ENCODE measurements at places on chromosomes 11 and 22.

DNA sequence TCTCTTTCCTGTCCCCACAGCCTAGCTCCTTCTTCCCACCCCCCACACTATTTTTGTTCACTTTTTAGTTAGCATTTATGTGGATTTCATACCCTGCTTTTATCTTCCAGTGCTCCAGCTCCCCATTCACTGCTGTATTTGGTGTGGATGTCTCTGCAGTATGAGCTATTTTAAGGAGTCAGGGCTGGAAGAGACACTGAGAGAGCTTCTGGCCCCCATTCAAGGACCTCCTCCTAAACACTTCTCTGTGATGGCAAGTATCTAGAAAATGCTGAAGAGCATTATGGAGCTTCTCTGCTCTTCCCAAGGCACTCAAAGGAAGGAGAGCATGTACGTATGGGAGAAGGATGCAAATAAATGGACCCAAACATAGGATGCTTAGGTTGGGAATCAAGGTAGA is 79.5 kb downstream of the RAB30 start:
- no peak for DNase-seq

GRCh38 chr22:32706149-32706548 is 95.4 kb upstream of the TIMP3 start:
- no peak for DNase-seq

GRCh38 chr22:20268279-20269012 is at the start of gene RTN4R:
Gene RTN4R, minus strand, starts transcription at chr22:20268318. Its CDS starts 226 bp downstream, at chr22:20268092.
- no peak for DNase-seq

DNA sequence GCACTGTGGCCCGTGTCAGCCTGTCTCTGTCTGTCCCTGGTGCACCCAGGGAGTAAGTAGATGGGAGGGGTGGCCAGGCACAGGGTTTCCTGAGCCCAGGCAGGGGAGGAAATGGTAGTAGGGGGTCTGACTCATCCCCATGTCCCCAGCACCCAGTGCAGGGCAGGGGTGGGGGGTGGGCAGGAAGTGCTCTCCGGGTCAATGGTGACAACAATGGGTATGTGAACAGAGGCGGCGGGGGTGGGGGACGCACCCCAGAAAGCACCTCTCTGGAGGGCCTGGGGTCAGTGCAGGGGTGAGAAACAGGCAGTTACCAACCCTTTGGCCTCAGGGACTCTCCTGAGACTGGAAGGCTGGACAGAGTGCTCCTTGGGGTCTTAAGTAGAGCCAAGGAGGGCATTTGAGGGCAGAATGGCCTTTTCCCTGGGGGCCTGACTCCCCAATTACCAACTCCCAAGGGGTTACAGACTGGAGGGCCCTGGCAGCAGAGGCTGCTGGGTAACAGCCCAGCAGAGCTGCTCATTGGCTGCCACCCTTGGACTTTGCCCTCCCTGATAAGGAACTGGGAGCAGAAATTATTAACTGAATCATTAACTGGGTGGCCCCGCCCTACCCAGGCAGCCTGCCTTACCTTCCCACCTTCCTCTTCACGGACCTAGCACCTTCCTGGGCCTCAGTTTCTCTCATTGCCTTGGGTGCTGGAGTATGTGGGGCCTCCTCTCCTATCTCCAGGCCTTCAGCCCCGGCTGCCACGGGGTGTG is 4.2 kb downstream of the MYRF start:
- peak; percentile 43 for DNase-seq

DNA sequence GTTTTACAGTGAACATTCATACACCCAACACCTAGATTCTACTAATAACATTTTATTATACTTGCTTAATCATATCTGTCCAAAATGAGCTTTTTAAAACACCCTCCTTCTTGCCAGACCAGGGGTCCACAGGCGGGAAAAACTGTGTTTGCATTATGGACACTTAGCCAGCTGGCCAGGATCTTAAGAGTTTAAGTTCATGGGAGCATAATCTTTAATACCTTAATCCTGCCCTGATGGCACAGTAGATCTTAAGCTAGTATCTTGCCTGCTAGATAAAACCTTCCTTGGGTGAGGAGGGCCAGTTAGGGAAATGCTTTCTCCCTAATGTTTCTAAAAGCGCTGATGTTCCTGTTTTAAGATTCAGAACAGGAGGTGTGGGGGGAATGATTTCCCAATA is 13.1 kb upstream of the CCDC134 start:
- DNase-seq, result no peak

GRCh38 chr11:19418221-19418620 is 177.5 kb upstream of the E2F8 start:
- DNase-seq, result no peak

- DNase-seq, result no peak
These were observed 2.3 kb downstream of the POLR2L start for GRCh38 chr11:839875-840617.

GRCh38 chr11:110903830-110904229 is 191.6 kb upstream of the ARHGAP20 start:
- DNase-seq, result no peak

- DNase-seq, result no peak
These were observed 20.2 kb downstream of the CELF1 start for GRCh38 chr11:47532597-47533213.

DNA sequence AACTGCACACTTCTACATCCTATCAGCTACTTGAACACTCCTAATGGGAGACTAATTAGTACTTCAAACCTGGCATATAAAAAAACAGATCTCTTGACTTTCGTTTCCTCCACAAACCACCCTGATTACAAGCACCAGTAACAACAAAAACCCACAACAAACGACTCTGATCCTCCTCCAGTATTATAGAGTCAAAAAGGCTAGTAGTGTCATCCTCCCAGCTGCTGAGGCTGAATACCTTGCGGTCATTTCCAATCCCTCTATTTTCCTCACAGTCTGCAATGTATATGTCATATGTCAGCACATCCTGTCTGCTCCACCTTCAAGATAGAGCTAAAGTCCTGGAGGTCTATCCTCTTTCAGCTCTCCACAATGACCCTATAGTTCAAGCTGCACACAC is 688.9 kb upstream of the RAG2 start:
- DNase-seq, result no peak

- no peak for DNase-seq
These were observed 107.1 kb upstream of the RASSF10 start for GRCh38 chr11:12901874-12902481.

DNA sequence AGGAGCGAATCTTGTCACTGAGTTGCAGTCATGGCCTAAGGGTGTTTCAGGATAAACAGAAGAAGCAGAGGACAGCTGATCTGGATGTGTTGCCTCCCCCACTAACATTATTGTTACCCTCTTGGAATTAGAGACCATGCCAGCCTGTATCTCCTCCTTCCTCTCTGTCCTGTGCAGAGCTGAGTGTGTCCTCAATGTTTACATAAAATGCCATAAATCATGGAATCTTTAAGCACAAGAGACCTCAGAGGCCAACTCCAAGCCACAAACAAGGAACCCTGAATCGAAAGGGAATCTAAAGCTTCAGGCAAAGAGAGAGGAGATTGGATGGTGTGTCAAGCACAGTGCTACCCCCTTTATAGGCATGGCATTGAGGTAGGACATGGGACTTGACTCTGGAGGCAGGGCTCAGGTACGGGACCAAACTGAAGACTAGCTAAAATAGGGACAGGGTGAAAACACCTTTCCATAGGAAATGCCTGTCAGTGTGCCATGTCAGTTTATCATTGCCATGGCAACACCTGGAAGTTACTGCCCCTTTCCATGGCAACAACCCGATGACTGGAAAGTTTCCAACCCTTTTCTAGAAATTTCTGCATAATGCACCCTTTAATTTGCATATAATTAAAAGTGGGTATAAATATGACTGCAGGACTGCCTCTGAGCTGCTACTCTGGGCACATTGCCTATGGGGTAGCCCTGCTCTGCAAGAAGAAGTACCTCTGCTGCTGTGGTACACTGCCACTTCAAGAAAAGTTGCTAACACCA is 489.7 kb downstream of the MIAT start:
- DNase-seq, result no peak

GRCh38 chr22:48483764-48484528 is 1343.7 kb downstream of the BRD1 start:
- no peak for DNase-seq

DNA sequence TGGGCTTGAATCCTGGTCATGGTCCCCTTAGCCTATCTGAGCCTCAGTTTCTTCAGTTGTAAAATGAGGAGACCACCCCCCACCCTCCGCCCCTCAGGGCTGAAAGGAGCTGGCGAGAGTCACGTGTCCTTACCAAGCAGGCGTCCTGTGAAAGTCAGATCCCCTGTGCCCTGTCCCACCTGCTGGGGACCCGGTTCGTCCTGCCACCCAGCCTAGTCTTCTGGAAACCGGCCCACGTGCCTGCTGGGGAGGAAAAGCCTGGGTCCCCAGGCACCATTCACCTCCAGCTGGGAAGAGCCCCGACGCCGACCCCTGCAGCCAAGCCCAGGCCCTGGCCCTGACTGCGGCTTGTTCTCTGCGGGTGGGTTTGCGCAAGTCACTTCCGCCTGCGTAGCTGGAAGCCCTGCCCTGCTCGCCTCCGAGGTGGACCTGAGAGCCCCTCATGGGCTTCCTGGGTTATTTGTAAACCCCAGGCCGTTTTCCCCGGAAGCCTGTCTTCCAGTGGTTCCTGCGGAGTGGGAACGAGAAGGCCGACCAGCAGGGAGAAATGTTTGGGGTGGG is 679 bp upstream of the SSH3 start:
- DNase-seq, result no peak

DNA sequence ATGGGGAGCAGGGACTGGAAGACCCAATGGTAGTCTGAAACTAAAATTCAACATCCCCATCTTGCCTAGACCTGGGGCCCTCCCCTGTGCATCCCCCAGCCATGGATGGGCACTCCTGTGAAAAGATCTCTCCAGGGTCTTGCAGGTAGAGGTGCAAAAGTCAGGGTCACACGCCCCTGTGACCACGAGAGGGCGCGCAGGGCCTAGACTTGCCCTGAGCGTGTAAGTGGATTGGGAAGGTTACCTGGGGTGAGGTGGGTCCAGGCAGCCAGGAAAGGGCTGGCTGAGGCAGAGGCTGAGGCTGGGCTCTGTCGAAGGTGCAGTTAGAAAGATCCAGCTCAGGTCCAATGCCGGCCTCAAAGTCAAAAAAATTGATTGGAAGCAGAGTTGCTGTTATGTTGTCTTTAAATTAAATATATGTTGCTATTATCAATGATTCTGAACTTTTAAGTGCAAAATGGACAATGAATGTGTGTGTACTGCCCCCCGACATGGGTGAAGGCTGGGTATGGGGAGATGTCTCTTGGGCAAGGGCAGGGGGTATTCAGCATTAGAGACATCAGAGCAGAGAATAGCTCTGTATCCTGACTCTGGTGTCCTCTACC is 4.8 kb upstream of the POU2F3 start:
- DNase-seq, result peak; percentile 57

DNA sequence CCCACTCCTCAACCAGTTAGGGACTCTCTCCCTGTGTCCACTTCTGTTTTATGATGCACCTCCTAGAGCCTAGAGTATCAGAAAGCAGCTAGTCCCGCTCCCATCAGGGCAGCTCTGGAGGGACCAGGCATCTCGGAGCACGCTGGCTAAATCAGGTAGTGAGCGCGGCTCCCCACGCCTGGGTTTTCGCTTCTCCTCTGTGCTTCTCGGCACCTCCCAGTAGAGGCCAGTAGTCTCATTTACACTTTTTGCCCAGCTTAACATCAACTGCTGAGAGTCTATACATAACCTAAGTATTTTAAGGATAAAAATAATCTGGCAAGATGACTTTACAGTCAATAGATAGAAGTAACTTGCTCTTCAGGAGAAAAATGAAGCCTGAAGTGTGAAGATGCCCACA is 473.8 kb downstream of the OPCML start:
- DNase-seq, result no peak

All from KG1 (cell line).